ENCODE measurements at places on chromosomes 13 and 19.

- DNase-seq, result no peak
Observed at GRCh38 chr19:7516878-7517277, 975 bp downstream of the ZNF358 start.

DNA sequence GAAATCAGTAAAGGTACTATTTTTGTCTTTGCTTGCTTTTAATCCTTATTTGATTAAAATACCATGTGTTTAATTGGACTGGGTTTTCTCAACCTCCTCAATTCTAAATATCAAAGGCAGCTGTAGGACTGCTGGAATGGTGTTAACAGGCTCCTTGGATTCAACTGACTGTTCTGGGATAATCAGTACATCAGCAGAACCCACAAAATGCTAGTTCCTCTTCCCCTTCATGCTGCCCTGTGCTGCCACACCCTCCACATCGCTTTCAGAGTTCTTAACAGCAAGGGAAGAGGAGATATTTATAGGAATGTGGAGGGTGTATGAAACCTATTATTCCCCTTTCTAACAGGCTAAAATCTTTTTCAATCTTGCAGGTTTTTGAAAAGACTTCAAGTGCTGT, 82.4 kb downstream of the KCTD12 start:
- DNase-seq, result no peak

- DNase-seq, result no peak
Observed at GRCh38 chr13:38530492-38530891, 156.4 kb upstream of the FREM2 start.

DNA sequence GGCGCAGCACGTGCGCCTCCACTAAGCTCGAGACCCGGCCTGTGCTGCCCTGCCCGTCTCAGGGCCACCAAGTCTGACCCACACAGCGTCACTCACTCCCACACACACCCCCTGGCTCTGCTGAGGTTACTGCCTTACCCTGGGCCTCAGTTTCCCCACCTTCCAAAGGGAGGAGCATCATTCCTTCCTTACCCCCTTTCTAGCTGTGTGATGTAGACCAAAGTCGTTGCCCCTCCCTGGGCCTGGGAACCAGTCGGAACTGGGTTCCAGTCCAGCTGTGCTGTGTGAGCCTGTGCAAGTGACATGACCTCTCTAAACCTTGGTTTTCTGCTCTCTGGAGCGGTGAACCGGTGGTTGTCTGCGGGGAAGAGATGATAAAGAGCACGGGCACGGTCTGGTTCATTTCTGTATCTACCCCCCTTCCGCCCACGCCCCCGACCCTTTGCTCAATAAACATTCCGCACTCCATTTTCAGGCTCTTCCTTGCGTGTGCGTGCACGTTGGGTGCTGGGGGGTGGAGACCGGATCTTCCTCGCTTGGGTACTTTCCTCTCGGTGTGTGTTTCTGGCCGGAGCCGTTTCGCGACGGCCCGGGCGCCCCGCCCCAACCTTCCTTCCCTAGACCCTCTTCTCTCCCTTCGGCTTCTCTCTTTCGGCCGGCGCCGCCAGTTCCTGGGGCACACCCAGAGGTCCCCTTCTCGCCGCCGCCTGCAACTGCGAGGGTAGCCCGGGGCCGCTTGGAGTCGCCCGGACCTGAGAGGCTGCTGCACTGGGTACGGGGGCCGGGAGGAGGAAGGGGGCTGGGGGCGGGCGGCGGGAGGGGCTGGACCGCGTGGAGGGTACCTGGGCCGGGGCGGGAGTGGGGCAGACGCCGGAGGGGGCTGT, at the start of gene ZNF581:
Gene ZNF581 (plus strand): TSS at position 647 of the 884 bp plus-strand sequence. CDS start 923 bp downstream, outside the sequence.
- peak; percentile 86 for DNase-seq

DNA sequence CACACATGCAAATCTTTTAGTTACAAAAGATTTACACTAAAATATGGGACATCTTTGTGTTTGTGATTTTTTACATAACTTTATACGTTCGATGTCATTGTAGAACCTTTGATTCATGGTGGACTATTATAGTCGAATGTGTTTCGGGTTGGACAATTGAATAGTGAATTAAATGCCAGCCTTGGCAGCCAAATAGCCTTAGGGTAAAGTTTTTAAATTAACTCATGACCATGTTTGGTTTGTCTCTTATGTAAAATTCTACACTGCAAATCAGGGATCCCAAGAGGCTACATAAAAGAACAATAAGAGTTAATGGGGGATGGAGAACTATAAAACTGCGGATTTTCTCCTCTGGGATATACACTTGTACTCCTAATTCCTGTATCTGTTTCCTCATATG, 1735.6 kb upstream of the SPRY2 start:
- no peak for DNase-seq

DNA sequence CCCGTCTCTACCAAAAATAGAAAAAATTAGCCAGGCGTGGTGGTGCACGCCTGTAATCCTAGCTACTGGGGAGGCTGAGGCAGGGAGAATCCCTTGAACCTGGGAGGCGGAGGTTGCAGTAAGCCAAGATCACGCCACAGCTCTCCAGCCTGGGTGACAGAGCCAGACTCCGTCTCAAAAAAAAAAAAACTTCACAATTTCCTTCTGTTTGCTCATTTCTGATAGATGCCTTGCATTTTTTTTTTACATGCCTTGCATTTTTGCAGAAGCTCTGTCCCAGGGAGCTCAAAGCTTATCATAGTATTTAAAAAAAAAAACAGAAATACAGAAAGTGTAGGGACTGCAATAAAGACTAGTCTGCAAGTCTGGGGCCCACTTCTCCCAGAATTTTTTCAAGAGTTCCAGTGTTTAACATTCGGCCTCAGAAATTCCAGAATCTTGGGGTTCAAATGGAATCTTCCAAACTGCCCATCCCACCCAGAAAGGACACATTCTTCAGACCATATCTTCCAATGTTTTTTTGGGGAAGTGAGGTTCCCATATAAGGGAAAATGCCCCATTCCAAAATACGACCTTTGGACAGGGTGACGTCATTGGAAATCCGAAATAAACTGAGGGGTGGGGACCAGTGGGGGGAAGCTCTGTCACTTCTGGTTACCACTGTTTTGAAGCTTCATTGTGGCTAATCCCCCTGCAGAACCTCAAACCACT, 17.2 kb upstream of the RAB8A start:
- DNase-seq, result no peak

DNA sequence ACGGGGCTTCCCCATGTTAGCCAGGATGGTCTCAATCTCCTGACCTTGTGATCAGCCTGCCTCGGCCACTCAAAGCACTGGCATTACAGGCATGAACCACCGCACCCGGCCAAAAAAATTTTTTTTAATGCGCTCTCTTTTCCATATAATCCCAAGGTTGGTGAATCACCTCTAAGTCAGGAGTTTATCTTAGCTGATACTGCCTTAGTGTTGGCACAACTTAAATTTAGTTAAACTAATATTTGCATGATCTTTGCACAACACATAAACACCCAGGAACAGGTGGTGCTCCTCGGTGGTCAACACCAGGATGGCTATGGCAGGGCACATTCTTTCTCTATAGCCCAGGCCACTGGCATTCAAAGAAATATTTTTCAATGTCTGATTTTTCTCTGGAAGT, 24.1 kb upstream of the PSG7 start:
- no peak for DNase-seq

GRCh38 chr19:1856698-1857603, 6.4 kb downstream of the KLF16 start:
- DNase-seq, result peak; percentile 57

- DNase-seq, result no peak
Observed at GRCh38 chr13:82658811-82659210, 1223.5 kb downstream of the SLITRK1 start.

DNA sequence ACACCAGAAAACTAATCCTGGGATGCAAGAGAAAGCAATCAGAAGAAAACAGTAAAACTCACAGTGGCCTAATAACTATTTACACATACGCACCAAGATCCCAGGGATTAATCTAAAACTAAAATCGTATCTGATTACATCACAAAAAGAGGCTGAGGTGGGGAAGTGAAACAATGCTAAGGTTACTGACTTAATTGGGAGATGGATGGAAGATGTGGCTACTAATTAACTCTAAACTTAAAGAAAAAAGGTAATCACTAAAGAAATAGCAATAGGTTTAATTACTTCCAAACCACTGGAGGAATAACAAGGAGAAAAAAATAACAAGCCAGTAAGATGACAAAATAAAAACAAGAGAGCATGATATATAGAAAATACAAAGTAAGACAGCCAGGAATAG, 50.4 kb downstream of the NUFIP1 start:
- DNase-seq, result no peak

DNA sequence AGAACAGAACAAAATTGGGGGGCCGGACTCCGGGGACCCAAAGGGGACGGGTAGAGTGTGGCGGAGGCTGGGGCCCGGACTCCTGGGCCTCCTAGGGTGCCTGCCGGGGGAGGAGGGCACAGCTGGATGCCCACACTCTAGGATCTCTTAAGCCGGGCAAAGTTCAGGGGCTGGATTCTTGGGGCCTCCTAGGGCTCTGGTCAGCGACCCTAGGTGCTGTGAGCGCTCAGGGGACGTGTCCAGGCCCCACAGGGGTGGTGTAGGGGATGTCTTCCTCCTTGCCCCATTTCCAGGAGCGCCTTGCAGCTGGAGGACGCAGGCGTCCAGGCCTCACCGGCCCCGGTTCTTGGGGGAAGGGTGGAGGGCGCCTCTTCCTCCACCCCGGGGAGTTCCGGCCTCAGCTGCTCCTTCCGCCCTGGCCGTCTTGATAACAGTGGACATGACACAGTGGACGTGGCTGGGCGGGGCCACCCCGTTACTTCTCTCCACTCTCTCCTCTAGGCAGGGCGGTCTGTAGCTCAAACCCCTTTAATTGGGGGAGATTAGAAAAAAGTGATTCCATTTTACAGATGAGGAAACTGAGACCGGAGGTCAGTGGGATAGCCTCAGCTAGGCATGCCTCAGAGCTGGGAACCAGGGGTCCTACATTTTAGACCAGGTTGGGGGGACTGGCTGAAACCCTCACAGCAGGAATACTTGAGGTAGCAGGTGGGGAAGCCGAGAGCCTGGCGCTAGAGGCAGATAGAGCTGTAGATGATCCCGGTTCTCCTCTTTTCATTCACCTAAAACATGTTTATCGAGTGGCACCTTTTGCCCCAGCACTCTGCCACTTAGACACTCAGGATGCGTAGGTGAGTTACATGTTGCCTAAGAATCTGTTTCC, 705 bp downstream of the STXBP2 start:
- no peak for DNase-seq

- no peak for DNase-seq
Observed at GRCh38 chr13:70505809-70506208, 397.6 kb upstream of the KLHL1 start.

- DNase-seq, result no peak
Observed at GRCh38 chr13:76383676-76384461, 502.3 kb downstream of the KCTD12 start.

GRCh38 chr13:28282451-28282850, 144.1 kb downstream of the PAN3 start:
- no peak for DNase-seq

- DNase-seq, result no peak
Observed at GRCh38 chr13:29964181-29964845, 113.9 kb upstream of the UBL3 start.

DNA sequence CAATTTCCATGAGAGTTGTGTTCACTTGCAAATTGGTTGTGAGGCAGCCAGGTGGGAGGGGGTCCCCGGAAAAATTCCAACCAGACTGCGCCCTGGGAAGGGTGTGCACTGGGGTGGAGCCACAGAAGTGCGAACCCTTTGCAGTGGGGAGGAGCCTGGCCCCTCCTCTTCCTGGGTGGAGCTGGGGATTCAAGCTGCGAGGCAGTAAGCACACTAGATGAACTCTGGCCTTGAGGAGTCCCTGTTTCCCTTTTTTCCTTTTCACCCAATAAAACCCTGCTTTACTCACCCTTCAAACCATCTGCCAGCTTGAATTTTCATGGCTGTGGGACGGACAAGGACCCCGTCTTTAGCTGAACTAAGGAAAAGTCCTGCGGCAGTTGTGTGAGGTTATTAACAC, 31.0 kb upstream of the MBNL2 start:
- DNase-seq, result no peak

GRCh38 chr19:41872384-41872774, 4.7 kb upstream of the CD79A start:
- no peak for DNase-seq

DNA sequence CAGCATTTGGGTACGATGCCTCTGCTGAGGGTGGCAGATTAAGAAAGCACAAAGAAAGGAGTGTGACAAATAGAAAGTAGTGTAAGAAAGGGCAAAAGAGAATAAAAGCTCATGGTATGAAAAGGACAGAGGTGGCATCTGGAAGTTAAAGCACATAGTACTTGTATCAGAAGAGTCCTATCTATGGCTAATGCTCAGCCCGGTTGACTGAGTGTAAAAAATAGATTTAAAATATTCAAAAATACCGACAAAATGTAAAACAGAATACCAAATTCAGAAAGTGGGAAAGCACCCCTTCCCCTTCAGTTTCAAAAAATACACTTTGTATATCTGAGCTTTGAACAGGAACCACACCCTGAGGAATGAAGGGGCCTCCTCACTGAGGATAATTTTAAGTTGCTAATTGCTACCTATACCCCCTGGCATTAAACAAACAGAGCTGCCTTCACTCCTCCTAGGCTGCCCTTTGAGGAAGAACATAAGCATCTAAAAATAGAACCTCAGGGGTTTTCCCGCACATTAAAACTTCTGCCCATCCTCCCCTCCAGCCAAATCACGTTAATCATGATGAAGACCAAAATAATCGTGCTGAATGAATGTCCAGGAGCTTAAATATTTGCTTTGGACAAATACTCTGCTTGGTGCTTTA, 43.3 kb downstream of the DLEU7 start:
- no peak for DNase-seq

DNA sequence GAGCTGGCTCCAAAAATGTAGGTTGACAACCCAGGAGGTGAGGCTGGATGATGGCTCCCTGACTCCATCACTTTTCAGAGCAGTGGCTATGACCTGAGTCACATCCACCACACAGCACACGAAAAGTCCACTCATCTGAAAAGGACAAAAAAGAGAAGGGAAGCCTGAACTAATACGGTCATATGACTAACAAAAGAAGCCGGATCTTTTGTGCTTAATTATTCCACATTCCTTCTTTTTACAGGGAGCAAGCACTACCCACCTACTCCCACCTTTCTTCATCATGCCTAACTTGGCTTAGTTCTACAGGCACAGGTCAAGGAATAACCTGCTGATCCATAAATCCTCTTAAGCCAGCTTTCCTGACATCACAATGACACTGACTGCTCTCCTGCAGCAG, 601.3 kb upstream of the MIR17HG start:
- DNase-seq, result no peak

DNA sequence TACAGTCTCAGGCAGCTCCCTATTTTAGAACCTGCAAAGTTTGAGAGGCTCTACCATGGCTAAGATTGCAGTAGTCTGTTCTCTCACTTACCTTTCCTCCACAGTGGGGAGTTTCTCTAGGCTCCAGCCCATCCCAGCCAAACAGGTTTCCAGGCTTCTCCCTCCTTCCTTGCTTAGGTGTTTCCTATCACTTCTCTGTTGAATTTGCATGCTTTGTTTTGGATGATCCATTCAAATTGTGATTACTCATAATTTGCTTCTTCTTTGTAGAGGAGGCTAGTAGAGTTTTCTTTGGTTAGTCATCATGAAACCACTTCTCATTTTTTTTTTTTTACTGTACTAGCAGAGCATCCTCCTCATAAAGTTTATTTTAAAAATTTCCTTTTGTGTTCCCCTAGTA, 1242.2 kb upstream of the MIR17HG start:
- no peak for DNase-seq

GRCh38 chr13:40588101-40588500, 78.3 kb downstream of the FOXO1 start:
- DNase-seq, result no peak

GRCh38 chr19:18433735-18434398, 4.1 kb downstream of the ISYNA1 start:
- DNase-seq, result no peak

- DNase-seq, result no peak
Observed at GRCh38 chr13:112641456-112642089, 48.3 kb upstream of the ATP11A start.
